ENCODE measurements at places on chromosomes 5 and 9. TPM values are rescaled to one million over a fixed set of nuclear protein-coding genes. Genes with fewer than 3 reads are reported as not detected.

Gene SHISAL2B
- total RNA-seq, result not detected

Gene LCN1
- total RNA-seq, result not detected

Gene APBA1
- 1.1 TPM for total RNA-seq

Gene QRFP
- total RNA-seq, result not detected

Gene SPINK4
- not detected for total RNA-seq

Gene NMUR2
- total RNA-seq, result not detected

Gene PPWD1
- 19.6 TPM for total RNA-seq

Gene SLC36A2
- not detected for total RNA-seq

Gene ABCA2
- 15.4 TPM for total RNA-seq

Gene ST8SIA4
- total RNA-seq, result 2.3 TPM

Gene FAM221B
- total RNA-seq, result not detected

DNA sequence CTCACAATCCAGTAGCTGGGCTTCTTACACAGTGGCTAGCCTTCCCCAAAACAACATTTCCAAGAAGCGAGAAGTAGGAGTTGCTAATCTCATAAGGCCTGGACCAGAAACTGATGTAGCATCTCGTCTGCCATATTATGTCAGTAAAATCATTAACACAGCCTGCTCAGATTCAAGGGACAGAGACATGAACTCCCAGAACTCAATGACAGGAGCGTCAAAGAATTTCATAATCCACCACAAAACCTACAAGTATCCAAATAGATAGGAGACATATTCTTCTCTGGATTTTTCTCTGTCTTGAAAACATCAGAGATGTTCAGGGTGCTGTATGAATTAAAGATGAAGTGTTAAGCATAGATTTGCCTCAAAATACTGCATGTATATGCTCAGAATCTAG is 457.6 kb upstream of the ACTBL2 start:
- no peak for DNase-seq

DNA sequence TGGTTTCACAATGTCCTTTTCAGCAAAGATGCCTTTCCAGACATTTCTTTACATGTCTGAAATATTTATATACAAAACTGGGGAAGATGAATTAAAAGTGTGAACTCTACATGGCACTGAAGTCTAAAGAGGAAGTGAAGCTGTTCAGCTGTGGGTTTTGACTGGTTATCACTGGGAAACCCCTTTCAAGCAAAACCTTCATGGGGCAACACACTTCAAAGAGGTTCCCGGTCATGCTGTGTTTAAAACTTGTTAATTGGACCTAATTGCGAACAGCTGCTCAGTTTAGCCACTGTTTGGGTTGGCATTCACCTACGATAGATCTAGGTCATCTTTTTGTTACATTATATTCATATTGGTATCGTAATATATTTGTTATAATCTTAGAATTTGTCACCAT is 20.0 kb upstream of the GDNF start:
- no peak for DNase-seq

DNA sequence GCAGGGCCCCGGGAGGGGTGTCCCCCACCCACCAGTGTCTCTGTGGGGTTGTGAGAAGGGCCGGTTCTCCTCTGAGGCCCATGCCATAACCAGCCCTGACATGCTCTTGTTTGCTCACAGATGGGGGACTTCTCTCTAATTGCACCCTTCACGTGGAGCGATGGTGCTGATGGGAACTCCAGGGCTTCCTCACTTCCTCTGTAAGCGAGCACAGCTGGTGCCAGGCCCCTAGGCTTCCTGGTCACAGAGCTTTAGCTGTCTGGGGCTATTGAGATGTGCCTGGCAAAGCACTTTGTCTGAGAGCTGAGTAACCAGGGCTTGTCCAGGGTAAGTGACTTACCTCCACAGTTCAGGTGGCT is 36.4 kb downstream of the PHF2 start:
- DNase-seq, result no peak

- DNase-seq, result no peak
Measured at GRCh38 chr5:644509-644908, 32.4 kb downstream of the CEP72 start.

GRCh38 chr9:134053401-134053871 is 14.4 kb downstream of the BRD3 start:
- no peak for DNase-seq

DNA sequence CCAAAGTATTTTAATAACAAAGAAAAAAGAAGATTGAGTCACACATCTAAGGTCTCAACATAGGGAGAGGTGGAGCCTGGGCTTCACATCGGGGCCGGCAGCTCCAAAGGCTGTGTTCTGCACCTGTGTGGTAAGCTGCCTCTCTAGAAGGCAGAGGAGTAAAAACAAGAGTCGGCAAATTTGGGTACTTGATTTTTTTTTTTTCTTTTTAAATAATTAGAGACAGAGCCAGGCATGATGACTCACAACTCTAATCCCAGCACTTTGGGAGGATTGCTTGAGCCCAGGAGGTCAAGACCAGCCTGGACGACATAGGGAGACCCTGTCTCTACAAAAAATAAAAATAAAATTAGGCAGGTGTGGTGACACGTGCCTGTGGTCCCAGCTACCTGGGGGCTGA is 4.7 kb downstream of the URM1 start:
- DNase-seq, result no peak

GRCh38 chr5:150642567-150642927 is 2.1 kb downstream of the SYNPO start:
- DNase-seq, result peak; percentile 85

DNA sequence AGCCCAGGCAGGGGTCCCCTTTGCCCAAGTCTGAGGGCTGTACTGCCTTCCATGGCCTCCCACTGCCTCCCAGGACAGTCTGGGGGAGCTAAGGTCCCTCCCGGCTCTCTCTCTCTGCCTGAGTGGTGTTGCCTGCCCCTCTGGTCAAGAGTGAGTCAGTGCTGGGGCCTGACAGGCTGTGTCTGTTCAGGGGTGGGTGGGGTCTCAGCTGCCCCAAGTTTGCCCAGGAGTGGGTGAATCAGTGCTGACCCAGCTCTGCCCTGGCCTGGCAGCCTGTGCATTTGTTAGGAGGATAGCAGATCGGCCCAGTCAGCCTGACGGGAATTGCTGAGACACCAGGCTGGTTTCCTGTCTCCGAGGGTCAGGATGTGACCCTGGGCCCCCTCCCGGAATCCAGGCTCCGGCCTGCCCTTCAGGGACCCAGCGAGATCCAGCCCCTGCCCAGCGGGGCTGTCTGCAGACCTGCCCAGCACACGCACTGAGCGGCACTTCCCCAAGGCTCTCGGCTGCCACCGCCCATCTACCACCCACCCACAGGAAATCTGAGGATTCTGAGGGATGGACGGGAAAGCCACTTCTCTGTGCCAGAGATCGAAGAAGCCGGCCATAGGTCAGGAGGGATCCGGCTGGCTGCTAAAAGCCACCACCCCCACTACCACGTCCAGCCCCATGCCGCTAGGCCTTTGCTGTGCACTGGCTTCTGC is 15.9 kb downstream of the ENG start:
- peak; percentile 75 for DNase-seq

DNA sequence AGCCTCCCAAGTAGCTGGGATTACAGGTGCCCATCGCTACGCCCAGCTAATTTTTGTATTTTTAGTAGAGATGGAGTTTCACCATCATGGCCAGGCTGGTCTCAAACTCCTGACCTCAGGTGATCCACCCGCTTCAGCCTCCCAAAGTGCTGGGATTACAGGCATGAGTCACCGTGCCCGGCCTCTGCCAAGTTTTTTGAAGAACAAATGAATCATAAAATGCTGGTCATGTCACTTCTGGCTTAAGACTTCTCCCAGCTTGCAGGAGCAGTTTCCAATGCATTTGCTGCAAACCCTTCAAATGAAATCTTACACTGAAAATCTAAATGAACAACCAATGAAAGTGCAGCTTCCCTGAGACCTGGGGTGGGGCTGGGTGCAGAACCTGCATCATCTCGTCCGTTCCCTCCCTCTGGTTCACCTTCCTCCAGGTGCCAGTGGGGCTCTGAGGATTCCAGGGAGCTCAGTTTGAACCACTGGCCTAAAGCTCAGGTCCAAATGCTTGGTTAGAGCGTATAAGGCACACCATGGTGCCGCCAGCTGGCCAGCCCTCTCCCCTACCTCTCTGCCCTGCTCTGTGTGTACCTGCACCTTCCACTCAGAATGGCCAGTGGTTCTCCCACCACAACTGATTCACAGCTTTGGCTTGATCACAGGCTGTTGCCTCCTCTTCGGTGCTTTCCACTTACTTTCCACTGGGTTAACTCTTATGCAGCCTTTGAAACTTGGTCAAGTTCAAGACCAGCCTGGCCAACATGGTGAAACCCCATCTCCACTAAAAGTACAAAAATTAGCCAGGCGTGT is 39.8 kb upstream of the FUBP3 start:
- DNase-seq, result peak; percentile 16

DNA sequence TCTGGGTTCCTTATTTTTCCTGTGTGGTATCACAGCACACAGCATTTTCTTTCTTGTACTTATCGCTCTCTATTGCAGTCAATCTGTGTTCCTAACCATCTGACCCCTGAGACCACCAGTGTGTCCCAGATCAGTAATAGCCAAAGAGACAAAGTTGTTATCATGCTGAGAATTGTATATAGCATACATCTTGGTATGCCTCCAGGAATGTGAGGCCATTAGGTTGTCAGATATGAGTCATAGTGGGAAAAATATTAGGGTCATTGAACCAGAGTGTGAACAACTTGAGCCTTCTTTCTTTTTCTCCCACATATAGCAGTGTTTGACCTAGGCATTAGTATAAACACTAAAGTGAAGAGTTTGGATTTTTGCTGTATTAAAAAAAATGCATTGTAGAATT is 106.3 kb downstream of the NDUFAF2 start:
- peak; percentile 52 for DNase-seq

DNA sequence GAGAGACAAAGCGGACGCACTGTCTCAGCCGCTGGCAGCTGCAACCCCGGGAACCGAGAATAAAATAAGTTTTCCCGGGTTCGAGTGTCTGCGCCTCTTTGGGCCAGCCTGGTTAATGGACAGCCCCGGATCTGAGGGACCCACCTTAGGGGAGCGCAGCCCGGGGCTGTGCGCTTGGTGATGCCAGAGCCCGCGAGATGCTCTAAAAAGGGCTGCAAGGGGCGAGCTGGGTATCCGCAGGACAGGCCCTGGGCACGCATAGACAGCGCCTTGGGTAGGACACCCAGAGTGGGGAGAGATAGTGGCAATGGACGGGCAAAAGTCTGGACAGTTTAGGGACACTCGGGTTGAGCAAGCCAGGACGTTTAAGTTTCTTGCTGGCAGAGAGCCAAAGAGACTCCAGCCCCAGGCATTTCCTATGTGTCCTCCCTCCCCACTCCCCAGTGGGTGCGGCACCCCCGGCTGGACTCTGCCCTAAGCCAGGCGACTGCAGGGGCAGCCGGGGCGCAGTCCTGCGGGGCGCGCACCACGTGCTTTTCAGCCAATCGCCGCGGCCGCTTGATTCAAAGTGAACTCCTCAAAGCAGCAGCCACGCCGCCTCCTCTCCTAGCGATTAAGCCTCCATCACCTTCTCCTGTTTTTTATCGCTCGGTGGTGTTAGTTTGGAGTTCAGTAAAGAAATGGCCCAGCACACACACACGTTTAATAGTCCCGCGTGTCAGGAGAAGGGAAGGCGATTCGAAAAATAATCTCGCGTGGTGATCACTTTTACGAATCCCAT is 616 bp upstream of the ENC1 start:
- no peak for DNase-seq

DNA sequence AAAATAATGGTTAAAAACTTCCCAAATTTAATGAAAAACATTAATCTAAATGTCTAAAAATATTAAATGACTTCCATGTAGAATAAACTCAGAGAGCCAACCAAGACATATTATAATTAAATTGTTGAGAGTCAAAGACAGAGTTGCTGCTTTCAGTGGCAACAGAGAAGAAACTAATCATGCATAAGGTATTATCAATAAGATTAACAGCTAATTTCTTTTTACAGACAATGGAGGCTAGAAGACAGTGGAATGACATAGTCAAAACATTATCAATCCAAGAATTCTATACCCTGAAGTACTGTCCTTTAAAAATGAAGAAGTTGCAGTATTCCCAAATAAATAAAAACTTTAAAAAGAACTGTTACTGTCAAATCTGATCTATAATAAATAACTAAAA is 268.7 kb downstream of the IRX2 start:
- no peak for DNase-seq

GRCh38 chr5:153626836-153627235 is 136.4 kb downstream of the GRIA1 start:
- no peak for DNase-seq

- peak; percentile 4 for DNase-seq
Measured at GRCh38 chr9:1604942-1605560, 410.1 kb upstream of the SMARCA2 start.

GRCh38 chr9:135663857-135664256 is 748 bp downstream of the LCN9 start:
- DNase-seq, result no peak

- DNase-seq, result no peak
Measured at GRCh38 chr5:75716715-75717081, 539 bp downstream of the POC5 start.

DNA sequence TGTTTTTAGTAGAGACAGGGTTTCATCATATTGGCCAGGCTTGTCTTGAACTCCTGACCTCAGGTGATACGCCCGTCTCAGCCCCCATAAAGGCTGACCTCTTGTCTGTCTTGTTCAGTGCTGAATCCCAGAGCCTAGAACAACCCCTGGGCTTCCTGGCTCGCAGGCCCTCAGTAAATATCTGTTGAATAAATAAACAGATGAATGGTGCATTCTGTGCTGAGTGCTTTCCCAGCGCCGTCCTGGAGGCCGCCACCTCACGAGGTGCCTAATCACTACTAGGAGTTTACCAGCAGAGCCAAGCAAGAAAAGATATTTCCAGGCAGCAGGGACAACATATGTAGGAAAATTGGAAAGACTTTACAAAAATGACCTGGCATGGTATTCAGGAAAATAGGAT is 88.5 kb downstream of the SNX24 start:
- DNase-seq, result no peak

DNA sequence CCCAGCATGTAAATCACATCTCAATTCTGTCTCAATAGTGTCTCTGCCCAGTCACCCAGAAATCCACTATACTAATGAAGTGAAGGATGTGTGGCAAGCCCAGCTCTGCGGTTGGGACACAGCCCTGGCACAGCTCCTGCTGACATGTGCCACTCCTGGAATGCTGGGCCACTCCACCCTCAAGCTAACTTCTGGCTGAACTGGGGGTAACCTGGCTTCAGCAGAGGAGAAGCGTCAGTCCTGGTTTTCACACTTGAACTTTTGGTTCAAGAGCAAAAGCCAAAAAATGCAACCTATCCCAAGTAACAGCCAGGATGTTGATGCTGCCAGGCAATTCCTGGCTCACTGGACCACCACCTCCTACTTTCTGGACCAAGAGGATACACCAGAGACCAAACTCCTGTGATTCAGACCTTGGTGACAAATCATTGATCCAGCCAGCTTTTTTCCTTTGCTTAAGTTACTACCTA is 86.4 kb downstream of the ARRDC3 start:
- peak; percentile 69 for DNase-seq

- DNase-seq, result no peak
Measured at GRCh38 chr9:137240318-137240840, 708 bp upstream of the TUBB4B start.

Measured in kidney epithelial cell (primary cell).